Activated T-helper 2 cell treated with anti-CD3 and anti-CD28 coated beads, Interferon-gamma antibody, Interleukin-2, Interleukin-4, amounts not matched to agents 10 μg/mL and 5 μg/mL and 100 μg/mL, durations not matched to agents 14 hours and 24 hours and 36 hours (primary cell): ENCODE measurements at places on chromosomes 2 and 18.

GRCh38 chr18:13120255-13120654 lies 98.3 kb upstream of the LDLRAD4 start:
- peaks cover 40% of the 10 kb centered on the region for H3K36me3 ChIP-seq
- no peaks in the 10 kb centered on the region for H3K4me1 ChIP-seq
- DNase-seq = no peak

DNA sequence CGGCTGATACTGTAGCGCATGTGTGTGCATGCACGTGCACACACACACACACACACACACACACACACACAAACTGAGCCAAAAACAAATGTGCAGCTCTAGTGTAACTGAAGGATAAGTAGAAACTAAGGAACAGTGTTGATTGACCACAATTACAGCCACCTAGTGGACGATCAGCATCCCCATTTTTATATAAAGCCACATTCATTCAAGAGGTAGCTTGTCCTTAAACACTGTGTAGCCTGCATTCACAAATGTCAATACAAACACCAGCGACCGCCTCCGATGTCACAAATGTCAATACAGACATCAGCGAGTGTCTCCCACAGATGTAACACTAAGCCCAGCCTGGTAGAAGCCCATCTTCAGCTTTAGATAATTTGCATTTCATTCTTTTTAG lies 167.4 kb downstream of the PTGR3 start:
- H3K4me3 ChIP-seq = no peak overlapping the region
- H3K36me3 ChIP-seq = no peaks in the 10 kb centered on the region
- H3K27me3 ChIP-seq = no peaks in the 10 kb centered on the region
- H3K27ac ChIP-seq = no peak overlapping the region
- DNase-seq = no peak

DNA sequence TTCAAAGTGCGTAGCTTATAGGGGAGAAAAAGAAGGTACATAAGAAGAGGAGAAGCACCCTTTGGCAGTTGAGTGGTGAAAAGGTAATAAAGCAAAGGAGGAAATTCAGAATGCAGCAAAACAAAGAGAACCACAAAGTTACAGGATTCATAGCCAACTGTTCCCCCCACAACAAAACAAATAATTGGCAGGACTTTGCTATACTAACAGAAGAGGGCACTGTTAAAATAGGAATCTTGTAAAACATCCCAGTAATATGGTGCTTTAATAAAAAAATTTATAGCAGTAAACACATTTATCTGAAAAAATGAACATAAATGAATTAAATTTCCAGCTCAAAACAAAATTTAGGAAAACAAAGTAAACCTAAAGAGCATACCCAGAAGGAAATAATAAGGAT lies 42.3 kb downstream of the R3HDM1 start:
- H3K27me3 ChIP-seq = no peaks in the 10 kb centered on the region
- H3K4me3 ChIP-seq = no peak overlapping the region
- peaks cover 11% of the 10 kb centered on the region for H3K36me3 ChIP-seq

- no peak overlapping the region for H3K4me3 ChIP-seq
- no peaks in the 10 kb centered on the region for H3K27me3 ChIP-seq
- DNase-seq = no peak
These were observed 40.0 kb upstream of the ATG16L1 start for GRCh38 chr2:233211548-233211895.

- DNase-seq = no peak
- H3K4me3 ChIP-seq = no peak overlapping the region
- no peak overlapping the region for H3K27ac ChIP-seq
- H3K4me1 ChIP-seq = no peaks in the 10 kb centered on the region
These were observed 145.7 kb upstream of the SRD5A2 start for GRCh38 chr2:31726457-31726856.

GRCh38 chr2:21793461-21793860 lies 669.7 kb downstream of the TDRD15 start:
- H3K4me3 ChIP-seq = no peak overlapping the region
- no peak for DNase-seq
- no peaks in the 10 kb centered on the region for H3K4me1 ChIP-seq
- H3K27ac ChIP-seq = no peak overlapping the region
- no peaks in the 10 kb centered on the region for H3K27me3 ChIP-seq

DNA sequence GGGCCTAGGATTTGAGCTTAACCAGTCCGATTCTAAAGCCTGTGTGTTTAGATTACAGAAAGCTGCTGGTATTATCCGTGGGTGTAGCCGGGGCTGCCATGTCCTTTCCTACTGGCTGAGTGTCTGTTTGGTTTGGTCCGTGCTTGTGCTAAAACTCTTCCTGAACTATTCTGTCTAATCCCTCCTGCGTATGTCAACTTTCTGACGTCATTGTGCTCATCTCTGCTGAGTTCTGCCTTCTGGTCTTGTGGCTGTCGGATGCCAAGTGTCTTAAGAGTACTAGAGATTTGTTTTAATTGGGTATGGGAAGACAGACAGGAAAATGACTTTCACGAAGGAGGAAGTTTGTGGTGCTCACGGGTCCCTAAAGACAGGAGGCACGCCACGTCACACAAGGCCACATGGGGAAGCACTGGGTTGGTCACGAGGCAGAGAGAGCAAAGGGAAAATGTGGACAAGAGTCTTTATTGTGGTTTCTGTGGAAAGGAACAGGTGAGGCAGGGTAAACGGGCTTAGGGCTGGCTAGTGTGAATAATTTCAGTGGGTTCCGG lies 31.8 kb upstream of the NTSR2 start:
- H3K27ac ChIP-seq = no peak overlapping the region
- no peaks in the 10 kb centered on the region for H3K36me3 ChIP-seq
- H3K27me3 ChIP-seq = peaks cover 8% of the 10 kb centered on the region
- no peak for DNase-seq
- H3K4me1 ChIP-seq = no peaks in the 10 kb centered on the region
- no peak overlapping the region for H3K4me3 ChIP-seq

GRCh38 chr2:201205515-201205849 lies 22.5 kb downstream of the CASP10 start:
- no peaks in the 10 kb centered on the region for H3K27me3 ChIP-seq
- H3K36me3 ChIP-seq = peaks cover 56% of the 10 kb centered on the region
- no peak for DNase-seq
- peaks cover 7% of the 10 kb centered on the region for H3K4me1 ChIP-seq
- H3K4me3 ChIP-seq = no peak overlapping the region

DNA sequence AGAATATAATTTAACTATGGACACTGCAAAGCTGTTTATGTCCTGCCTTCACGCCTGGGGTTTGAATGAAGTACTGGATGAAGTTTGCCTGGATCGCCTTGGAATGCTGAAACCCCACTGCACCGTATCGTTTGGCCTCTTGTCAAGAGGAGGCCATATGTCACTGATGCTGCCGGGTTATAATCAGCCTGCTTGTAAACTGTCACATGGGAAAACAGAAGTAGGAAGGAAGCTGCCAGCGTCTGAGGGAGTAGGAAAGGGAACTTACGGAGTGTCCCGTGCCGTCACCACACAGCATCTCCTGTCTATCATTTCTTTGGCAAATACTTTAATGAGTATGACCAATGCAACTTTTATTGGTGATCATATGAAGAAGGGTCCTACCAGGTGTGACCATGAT lies 105.8 kb downstream of the WDR7 start:
- DNase-seq = no peak
- H3K4me1 ChIP-seq = no peaks in the 10 kb centered on the region
- peaks cover 6% of the 10 kb centered on the region for H3K36me3 ChIP-seq
- H3K27ac ChIP-seq = no peak overlapping the region
- H3K27me3 ChIP-seq = no peaks in the 10 kb centered on the region

- H3K27ac ChIP-seq = no peak overlapping the region
- no peaks in the 10 kb centered on the region for H3K27me3 ChIP-seq
- H3K4me3 ChIP-seq = no peak overlapping the region
- no peak for DNase-seq
- H3K4me1 ChIP-seq = no peaks in the 10 kb centered on the region
These were observed 45.0 kb upstream of the ASXL3 start for GRCh38 chr18:33532978-33533377.

- no peak for DNase-seq
- H3K27me3 ChIP-seq = no peaks in the 10 kb centered on the region
- H3K27ac ChIP-seq = no peak overlapping the region
- no peaks in the 10 kb centered on the region for H3K36me3 ChIP-seq
- H3K4me3 ChIP-seq = no peak overlapping the region
These were observed 103.8 kb upstream of the NEDD4L start for GRCh38 chr18:57940166-57940660.

- H3K4me3 ChIP-seq = no peak overlapping the region
- no peaks in the 10 kb centered on the region for H3K36me3 ChIP-seq
- no peak for DNase-seq
- peaks cover 52% of the 10 kb centered on the region for H3K27me3 ChIP-seq
- no peaks in the 10 kb centered on the region for H3K4me1 ChIP-seq
These were observed 11.0 kb upstream of the LGALSL start for GRCh38 chr2:64442801-64443429.

- DNase-seq = no peak
- H3K36me3 ChIP-seq = no peaks in the 10 kb centered on the region
- no peak overlapping the region for H3K27ac ChIP-seq
- no peak overlapping the region for H3K4me3 ChIP-seq
- no peaks in the 10 kb centered on the region for H3K27me3 ChIP-seq
These were observed 67.2 kb upstream of the LRPPRC start for GRCh38 chr2:44063033-44063432.

DNA sequence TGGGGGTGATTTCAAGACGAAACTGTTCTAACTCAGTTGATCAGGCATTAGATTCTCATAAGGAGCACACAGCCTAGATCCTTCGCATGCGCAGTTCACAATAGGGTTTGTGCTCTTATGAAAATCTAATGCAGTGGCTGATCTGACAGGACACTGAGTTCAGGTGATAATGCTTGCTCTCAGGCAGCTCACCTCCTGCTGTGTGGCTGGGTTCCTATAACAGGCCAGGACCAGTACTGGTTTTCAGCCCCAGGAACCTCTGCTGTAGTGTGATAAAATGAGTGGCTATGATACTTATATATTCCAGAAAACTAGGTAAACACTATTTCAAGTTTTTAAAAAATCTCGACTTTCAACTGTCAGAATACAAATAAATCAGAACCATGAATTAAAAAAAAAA lies 271.4 kb downstream of the GALNT13 start:
- H3K36me3 ChIP-seq = no peaks in the 10 kb centered on the region
- H3K4me1 ChIP-seq = no peaks in the 10 kb centered on the region
- no peaks in the 10 kb centered on the region for H3K27me3 ChIP-seq
- DNase-seq = no peak

GRCh38 chr2:118773826-118774225 lies 73.6 kb downstream of the EN1 start:
- H3K4me1 ChIP-seq = peaks cover 2% of the 10 kb centered on the region
- H3K4me3 ChIP-seq = no peak overlapping the region
- H3K36me3 ChIP-seq = no peaks in the 10 kb centered on the region
- H3K27ac ChIP-seq = no peak overlapping the region
- no peak for DNase-seq

- no peaks in the 10 kb centered on the region for H3K36me3 ChIP-seq
- H3K4me3 ChIP-seq = no peak overlapping the region
- no peak overlapping the region for H3K27ac ChIP-seq
- no peak for DNase-seq
- no peaks in the 10 kb centered on the region for H3K4me1 ChIP-seq
These were observed 1438.1 kb downstream of the DPP10 start for GRCh38 chr2:115880558-115880957.

- peaks cover 2% of the 10 kb centered on the region for H3K4me1 ChIP-seq
- H3K4me3 ChIP-seq = no peak overlapping the region
- no peak for DNase-seq
- no peak overlapping the region for H3K27ac ChIP-seq
These were observed 29.5 kb downstream of the SERPINB5 start for GRCh38 chr18:63506336-63506646.

DNA sequence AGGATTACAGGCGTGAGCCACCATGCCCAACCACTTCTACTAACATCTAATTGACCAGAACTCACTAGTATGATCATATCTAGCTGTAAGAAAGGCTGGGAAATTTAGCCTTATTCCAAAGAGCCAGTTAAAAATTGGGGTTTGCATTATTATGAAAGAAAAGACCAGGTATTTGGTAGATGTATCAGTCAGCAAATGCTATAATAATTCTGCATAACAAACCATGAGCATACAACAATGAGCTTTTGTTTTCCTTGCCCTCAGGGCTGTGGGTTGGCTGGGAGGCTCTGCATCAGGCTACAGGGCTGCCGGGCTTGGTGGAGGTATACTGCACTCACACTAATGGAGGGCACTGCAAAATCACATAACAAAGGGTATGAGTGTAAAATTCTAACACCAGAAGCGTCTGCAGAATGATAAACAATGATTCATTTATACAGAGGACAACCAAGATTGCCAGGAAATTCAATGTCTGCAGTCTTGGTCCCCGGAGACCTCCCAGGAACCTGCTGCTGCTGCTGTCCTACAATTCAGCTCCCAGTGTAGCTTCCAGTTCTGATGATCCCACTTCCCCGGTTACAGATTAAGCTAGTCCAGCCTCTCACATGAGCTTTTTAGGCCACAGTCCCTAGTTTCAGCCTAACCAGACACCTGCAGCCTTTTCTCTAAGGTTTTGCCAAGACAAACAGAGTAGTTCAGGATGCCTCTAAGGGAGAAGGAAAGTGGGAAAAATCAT lies 32.2 kb upstream of the ST3GAL5 start:
- peaks cover 18% of the 10 kb centered on the region for H3K4me1 ChIP-seq
- H3K27ac ChIP-seq = no peak overlapping the region
- no peak overlapping the region for H3K4me3 ChIP-seq

GRCh38 chr2:220499225-220499624 lies 871.8 kb downstream of the SLC4A3 start:
- H3K27me3 ChIP-seq = no peaks in the 10 kb centered on the region
- no peak overlapping the region for H3K4me3 ChIP-seq

DNA sequence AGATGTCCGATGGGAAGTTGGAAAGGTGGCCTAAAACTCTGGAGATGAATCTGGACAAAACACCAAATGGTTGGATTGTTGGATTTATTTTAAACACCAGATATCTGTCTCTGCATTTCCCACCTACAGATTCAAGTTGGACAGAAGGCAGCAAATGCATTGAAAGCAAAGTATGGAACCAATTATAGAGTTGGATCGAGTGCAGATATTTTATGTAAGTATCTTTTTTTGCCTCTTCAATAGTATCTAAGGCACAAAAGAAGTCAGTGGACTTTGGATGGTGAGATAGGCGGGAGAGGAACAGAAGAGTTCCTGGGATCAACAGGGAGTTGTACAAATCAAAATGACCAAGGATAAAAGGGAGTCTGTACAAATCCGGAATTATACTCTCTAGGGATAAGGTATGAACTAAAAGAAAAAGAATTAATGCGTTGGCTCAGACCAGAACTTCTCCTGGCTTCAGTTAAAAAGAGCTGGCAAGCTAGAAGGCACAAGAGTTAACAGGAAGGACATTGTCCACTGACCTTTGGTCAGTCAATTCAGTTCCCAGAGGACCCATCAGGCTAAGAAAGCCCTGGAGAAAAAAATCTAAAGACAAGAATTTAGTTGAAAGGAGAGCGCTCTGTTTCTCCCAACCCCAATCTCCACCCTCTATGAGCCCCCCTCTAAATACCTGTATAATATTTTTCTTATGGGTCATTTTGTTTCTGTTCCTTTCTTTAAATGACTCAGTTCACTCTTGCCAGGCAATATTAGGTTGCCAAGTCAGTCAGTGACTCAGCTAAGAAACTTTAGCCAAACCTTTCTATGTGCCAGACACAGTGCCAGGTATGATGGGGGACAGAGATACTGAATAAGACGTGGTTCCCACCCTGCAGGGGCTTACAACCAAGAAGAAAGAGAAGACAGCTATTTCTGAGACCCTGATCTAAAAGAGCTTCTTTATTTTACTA lies 29.1 kb downstream of the CPO start:
- no peaks in the 10 kb centered on the region for H3K36me3 ChIP-seq
- H3K4me1 ChIP-seq = peaks cover 7% of the 10 kb centered on the region
- no peak overlapping the region for H3K27ac ChIP-seq
- peaks cover 14% of the 10 kb centered on the region for H3K27me3 ChIP-seq
- DNase-seq = no peak
